ENCODE measurements at places on chromosomes 7 and 10.

- no peak for DNase-seq
Measured at GRCh38 chr7:79459381-79459780, 5.9 kb upstream of the MAGI2 start.

GRCh38 chr7:76260171-76260703 is 42.2 kb upstream of the HSPB1 start:
- DNase-seq: no peak

DNA sequence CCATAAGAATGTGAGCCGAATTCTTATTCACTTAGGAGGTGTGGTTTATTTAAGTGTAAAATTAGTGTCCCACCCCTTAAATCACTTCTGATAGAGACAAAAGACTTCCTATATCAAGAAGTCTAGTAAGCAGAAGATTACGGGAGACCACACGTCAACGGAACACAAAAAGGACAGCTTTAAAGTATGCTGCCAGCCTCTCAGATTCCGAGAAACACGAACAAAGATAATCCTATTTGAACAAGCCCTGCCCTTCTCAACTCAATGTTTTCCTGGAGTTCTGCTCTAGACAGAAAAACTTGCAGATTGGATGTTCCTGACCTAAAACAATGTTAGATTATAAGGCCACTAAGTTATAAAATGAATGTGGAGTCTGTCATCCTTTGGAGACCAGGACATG is 4.9 kb upstream of the MCU start:
- no peak for DNase-seq

DNA sequence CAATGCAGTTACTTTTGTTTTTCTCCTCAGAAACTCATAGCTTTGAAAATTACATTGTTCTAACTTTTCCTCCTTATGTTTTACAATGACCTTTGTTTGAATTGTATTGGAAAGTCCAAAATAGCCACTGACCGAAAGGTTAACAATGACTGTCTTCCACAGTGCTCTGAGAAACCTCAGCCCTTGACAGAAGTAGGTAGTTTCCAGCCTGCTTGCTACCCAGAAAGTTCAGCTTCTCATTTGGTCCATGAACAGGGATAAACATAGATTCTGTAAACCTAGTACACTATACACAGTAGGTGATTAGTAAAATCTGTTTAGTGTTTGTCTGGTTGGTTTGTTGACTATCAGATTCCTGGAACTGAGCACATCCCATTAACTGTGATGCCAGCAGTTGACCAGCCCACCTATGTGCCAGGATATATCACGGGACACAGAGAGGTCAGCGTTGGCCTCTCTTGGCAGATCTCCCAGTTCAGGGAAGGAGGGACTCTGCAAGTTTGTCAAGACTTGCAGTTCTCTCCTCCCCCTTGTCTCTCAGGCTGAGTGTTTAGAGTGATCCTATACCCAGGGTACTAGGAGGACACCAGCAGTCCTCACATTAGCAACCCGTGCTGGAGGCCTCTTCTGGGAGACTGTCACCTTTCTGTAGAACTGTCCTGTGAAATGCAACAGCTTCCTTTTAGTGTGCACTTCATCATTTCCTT is 297.6 kb downstream of the ARHGAP12 start:
- peak; percentile 46 for DNase-seq

DNA sequence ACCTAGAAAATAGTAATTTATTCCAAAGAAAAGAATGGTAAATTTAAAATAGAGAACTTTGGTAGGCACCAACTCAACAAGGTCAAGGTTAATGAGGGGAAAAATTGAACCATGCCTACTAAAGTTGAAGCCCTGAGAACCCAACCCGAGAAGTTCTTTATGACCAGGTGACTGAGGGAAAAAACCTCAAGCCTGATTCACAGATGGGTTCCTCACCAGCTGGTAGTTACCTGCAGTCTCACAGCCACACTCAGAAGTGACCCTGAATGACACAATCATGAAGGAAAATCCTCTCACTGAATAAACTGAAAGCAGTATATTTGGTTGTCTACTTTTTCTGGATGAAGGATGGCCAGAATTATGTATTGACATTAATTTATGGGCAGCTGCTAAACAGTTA is 7.0 kb downstream of the C10orf67 start:
- no peak for DNase-seq

- peak; percentile 34 for DNase-seq
Measured at GRCh38 chr7:114818501-114818900, 103.4 kb upstream of the MDFIC start.

GRCh38 chr10:64206409-64206808 is 685.2 kb downstream of the REEP3 start:
- peak; percentile 8 for DNase-seq

DNA sequence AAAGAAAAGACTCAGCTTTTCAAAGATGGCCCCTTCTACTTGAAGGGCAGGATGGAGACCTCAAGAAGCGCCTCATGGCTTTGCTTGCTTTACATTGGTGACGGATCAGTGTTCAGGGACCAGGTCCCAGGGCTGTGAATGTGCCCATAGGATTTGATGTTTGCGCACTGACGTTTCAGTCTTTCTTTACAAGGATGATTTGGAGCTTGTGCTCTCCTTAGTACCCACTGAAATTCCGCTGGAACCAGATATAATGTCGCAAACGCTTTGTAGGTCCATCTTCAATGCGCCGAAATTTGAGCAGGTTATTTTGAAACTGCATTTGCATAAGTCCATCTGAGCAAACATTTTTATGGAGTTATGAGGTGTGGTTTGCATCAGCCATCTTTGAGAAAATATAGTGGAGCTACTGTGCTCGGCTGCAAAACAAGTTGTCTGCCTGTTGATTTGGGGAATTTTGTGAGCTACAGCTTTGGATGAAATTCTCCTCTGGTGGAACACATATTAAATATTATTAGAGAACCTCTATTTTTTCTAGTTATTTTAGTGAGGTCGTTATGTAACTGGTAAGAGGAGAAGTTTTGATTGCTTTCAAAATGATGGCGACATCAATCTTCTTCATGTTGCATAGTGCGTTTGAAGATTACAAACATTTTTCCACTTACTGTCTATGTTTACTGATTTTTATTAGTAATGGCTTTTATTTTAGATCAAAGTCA is 2.4 kb downstream of the RBM20 start:
- DNase-seq: no peak

GRCh38 chr10:47035171-47035818 is 124.1 kb downstream of the PTPN20 start:
- DNase-seq: no peak

DNA sequence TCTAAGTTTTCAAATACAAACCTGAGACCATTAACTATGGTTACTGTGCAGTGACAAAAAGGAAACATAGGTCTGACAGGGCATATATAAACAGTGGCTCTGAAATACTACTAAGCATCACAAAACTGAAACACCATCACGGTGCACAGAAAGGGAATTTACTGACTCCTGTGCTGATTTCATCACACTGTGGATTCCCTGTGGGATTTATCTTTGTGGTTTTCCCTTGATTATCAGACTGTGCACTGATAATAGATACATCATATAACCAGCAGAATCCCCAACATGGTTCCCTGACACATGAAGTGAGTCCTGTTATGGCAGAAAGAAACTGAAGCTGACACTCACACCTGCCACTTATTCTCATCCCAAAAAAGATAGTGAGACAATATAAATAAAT is 676.3 kb upstream of the KCND2 start:
- DNase-seq: no peak

DNA sequence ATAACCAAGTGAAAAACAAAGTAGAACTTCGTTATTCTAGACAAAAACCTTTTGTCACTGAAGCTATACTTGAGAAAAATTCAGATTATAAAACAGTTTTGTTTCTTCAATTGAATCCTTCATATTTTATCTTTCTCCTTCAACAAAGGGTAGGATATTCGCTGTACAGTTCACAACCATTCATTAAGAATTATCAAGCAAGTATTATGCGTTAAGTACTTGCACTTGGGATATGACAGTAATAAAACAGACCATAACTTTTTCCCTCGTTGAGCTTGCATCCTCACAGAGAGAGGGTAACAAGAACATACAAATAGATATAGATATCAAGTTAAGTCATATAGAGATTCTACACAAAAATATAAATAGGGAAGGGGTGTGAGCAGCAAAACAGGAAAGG is 61.2 kb upstream of the MEOX2 start:
- no peak for DNase-seq

GRCh38 chr10:55734112-55734511 is 626.9 kb downstream of the ZWINT start:
- no peak for DNase-seq

GRCh38 chr7:3282457-3282856 is 18.6 kb upstream of the SDK1 start:
- DNase-seq: peak; percentile 61

DNA sequence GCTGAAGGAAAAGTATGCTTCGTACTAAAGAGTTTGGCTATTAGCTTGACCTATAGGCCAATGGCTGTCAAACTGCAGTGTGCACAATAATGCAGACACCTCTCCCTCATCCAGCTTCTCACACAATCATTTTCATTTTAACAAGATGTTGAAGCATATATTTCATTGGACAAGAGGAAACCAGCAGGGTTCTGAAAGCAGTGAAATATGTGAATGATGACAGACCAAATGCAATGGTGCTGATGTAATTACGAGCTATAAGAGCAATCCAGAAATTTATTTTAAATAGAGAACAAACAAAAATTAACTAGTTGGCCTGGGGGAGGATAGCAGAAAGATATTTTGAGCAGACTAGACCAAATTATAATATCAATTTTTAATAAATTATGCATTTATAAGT is 331.5 kb upstream of the AKR1E2 start:
- no peak for DNase-seq

GRCh38 chr7:125358551-125359167 is 429.0 kb upstream of the POT1 start:
- no peak for DNase-seq

GRCh38 chr7:116584721-116585120 is 59.9 kb downstream of the CAV1 start:
- no peak for DNase-seq

- DNase-seq: peak; percentile 20
Measured at GRCh38 chr7:82007315-82007714, 237.5 kb upstream of the HGF start.

GRCh38 chr10:59580026-59580863 is 129.4 kb downstream of the SLC16A9 start:
- peak; percentile 87 for DNase-seq

DNA sequence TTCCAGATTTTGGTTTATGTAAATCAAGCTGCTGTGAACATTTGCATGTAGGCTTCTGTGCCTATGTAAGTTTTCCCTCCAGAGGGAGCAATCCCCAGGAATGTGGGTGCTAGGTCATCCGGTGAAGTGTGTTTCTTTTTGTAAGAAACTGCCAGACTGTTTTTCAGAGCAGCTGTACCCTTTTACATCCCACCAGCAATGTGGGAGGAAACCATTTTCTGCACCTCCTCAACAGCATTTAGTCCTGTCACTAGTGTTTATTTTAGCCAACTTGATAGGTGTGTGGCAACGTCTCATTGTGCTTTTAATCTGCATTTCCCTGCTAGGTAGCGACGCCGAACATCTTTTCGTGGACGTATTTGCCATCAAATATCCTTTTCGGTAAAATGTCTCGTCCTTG is 395.7 kb upstream of the FOXK1 start:
- DNase-seq: no peak

DNA sequence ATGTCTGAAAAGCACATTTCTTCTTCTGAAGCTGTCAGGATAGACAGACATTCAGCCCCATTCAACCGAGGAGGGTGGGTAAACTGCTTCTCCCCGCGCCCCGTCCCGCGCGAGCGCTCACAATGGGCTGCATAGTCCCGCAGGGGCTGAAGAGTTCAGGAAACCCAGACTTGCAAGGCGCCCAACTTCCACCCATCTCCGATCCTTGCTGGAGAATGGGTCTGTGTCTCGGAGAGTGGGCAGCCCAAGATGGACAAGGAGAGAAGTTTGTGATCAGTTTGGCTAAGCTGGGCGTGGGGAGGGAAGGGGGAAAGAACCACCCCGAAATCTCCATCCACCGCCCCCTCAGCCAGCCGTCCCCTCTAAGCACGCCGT is 686 bp downstream of the AASS start:
- DNase-seq: no peak

DNA sequence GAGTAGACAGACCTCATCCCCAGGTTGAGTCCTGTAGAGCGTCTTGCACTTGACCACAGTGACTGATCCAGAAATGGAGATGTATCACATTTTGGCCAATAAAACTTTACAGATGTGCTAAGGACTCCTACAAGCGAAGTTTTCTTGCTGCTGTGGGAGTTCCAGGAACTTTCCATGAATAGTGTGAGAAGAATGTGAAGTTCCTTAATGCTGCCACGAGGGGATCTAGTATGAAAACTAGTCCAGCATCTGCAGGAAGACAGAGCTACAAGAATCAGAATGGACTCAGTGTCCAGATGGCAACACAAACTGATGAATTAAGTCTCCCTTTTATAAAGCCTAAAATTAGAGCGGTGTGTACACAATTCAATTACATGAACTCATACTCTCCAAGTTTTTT is 14.8 kb upstream of the LSM8 start:
- peak; percentile 32 for DNase-seq

DNA sequence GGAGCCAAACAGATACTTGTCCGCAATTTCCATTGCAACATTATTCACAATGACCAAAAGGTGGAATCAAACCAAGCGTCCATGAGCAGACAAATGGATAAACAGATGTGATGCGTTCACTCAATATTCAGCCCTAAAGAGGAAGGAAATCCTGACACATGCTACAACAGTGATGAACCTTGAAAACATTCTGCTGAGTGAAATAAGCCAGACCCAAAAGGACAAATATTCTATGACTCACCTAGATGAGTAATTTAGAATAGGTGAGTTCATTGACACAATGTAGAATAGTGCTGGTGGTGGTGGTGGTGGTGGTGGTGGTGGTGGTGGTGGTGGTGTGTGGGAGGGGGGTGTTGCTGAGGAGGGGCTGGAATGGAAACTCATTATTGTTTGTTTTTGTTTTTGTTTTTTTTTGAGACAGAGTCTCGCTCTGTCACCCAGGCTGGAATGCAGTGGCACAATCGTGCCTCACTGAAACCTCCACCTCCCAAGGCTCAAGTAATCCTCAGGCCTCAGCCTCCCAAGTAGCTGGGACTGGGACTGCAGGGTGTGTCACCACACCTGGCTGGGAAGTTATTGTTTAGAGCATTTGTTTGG is 28.6 kb downstream of the SMKR1 start:
- DNase-seq: peak; percentile 3

GRCh38 chr7:2108501-2109250 is 124.1 kb downstream of the MAD1L1 start:
- DNase-seq: no peak

GRCh38 chr7:99195867-99196266 is 12.0 kb downstream of the KPNA7 start:
- no peak for DNase-seq

GRCh38 chr7:17063045-17063383 is 181.2 kb upstream of the AGR3 start:
- DNase-seq: no peak

DNA sequence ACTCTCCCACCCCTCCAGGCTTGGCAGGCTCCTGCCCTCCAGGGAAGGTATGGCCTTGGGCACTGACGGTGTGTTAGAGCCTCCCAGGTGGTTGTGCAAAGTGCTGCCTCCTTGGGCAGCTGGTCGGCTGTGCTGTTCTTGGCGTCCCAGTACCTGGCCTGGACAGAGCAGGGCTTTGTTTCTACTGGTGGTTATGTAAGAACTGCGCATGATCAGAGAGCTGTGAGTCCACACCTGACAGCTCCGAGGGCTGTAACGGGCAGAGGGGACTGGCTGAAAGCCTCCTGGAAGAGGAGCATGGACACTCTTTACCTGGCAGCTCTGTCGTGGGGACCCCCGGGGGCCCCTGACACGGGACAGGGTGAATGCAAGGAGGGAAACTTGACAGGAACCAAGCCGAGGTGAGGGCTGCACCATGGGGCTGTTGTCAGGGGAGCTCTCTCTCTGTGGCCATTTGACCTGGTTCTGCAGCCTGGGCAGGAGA is 3.1 kb upstream of the SFRP5 start:
- no peak for DNase-seq

Data from muscle of leg (tissue), 16 donors.